ENCODE measurements at places on chromosomes 16 and 17.

- DNase-seq, result no peak
These were observed 39.1 kb upstream of the TOM1L1 start for GRCh38 chr17:54861471-54861983.

DNA sequence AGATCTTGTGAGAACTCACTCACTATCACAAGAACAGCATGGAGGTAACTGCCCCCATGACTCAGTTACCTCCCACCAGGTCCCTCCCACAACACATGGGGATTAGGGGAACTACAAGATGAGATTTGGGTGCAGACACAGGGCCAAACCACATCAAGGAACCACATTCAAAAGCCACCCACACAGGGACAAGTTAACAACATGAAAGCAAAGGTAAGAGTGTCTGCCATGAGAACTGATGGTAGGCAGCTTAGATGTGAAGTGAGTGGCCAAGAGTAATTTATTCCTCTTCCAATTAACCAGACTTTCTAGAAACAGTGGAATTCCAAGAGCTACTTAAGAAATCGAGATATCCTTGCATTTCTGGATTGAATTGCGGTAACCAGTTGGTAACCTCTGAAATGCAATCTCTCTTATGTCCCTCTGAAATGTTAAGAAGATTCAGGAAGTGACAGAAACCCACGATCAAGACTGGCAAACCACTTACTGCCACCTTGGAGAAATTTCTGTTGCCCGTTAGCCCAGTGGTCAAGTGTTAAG, 167.4 kb upstream of the CACNG5 start:
- no peak for DNase-seq

DNA sequence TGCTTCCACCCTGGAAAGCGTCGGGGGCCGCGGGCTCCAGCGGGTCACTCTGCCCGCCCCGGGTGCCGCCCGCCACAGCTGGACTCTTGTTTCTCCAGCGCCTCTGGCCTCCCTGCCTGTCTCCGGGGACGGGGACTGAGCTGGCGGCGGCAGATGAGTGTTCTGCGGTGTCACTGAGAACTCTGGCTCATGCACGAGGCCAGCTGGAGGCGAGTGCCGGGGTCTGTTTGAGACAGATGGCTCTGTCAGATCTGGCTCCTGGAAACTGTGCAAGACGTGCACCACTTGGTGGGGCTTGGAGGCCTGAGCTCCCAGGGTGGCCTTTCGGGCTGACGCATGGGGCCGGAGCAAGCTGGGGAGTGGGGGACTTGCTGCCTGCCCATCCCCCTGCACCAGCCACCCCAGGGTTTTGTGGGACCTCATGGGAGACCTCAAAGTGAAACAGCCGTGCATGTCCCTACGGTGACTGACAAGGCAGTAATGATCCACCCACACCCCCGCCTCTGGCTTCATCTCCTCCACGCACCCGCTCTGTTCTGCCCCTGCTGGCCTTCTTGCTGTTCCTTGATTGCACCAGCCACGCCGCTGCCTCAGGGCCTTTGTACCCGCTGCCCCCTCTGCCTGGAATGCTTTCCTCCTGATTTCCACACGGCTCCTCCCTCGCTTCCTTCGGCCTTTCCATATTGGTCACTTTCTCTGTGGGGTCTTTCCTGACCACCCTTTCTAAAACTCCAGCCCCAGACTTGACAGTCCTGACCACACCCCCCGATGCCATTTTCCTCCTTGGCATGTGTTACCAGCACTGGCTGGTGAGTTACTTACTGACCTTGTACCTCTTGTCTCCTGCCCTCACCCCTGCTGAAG, 174.9 kb upstream of the CIBAR2 start:
- no peak for DNase-seq

- DNase-seq, result no peak
These were observed 20.4 kb upstream of the MRPS23 start for GRCh38 chr17:57870283-57870635.

DNA sequence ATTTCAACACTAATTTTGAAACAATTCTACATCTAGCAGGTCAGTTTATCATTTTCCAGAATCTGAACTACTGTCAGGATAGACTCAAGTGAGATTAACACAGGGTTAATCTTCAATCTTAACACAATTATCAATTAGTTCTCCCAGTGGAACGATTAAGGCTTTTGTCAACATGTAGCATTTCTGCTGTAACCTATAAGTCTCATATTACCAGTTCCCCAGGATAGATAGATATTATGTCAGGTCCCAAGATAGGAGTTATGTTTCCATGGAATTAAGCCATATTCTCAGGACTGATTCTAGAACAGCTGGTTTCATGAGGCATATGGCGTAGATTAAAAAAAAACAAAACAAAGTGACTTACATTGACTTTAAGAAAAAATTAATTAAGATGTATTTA, 4.4 kb upstream of the FBF1 start:
- DNase-seq, result no peak

All from HEK293T (cell line).